ENCODE measurements at places on chromosomes 6 and 20.

DNA sequence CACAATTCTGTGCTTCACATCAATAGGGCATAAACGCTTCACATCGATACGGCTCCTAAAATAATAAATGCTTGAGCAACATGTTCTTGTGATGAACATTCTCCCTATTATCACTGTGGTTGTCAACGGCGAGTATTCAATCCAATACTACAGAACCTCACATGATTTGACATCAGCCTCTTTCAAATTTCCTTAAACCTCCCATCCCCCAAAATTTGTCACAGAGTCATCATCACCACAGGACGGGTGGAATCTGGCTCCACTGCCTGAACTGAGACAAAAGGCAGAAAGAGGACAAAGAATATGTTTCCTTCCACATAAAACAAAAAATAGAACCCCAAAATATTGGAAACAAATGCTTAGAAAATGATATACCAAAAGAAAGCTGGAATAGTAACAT lies 7.3 kb downstream of the THEMIS start:
- DNase-seq: no peak

- DNase-seq: no peak
These were observed 109.5 kb upstream of the CD93 start for GRCh38 chr20:23195636-23196035.

- DNase-seq: no peak
These were observed 672.2 kb downstream of the EPM2A start for GRCh38 chr6:145063091-145063490.

- DNase-seq: no peak
These were observed 43.4 kb downstream of the LYRM4 start for GRCh38 chr6:5217356-5217755.

DNA sequence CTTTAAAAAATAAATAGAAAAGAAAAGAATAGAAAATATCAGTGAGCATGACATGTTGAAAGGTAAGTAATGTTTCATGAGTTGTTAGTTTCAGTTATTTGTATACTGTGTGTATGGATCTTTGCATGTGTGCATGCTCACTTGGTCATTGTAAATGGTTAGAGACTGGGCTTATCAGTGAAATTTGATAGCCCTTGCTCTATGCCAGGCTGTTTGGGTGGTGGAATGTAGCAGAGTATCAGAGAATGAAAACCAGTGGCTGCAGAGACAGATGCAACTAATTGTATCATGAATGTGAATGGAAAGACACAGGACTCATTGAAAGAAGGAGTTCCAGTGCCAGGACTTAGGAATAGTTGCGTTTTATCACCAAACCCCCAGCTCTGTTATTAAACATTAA lies 4.2 kb downstream of the GSTA2 start:
- no peak for DNase-seq

DNA sequence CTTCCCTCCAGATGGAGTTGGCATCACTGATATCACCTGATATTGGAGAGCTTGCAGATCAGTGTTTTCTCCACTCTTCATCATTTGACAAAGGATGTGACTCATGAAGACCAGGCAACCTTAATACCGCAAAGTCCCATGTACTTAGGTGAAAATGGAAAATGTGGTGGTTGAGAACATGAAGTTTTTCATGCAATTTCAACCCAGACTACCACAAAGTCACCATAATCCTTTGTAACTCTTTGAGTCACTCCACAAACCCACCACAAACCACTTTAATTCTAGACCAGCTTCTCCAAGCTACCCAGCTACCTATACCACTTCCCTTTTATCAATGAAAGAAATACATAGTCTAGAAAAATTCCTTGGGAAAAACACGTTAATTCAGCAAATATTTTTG lies 7.1 kb downstream of the NHLRC1 start:
- DNase-seq: no peak

GRCh38 chr6:136628996-136629395 lies 78.8 kb upstream of the MAP7 start:
- DNase-seq: no peak

DNA sequence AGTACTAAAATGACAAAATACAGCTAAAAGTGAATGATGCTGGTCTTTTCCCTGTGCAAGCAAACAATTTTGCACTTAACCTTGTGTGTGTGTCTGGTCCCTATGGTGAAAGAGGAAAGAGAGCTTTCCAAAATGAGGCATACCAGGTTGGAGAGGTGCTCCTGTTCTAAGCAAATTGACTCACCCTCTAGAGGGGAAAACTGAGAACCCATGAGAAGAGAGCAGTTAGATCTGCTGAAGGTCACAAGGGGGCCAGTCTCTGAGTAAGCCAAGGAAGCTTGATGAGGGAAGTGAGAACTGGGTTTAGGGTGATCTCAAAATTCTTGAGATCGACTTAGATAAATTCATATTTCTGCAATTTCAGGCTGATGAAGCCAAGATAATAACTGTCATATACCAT lies 157.5 kb upstream of the TBX18 start:
- DNase-seq: no peak

DNA sequence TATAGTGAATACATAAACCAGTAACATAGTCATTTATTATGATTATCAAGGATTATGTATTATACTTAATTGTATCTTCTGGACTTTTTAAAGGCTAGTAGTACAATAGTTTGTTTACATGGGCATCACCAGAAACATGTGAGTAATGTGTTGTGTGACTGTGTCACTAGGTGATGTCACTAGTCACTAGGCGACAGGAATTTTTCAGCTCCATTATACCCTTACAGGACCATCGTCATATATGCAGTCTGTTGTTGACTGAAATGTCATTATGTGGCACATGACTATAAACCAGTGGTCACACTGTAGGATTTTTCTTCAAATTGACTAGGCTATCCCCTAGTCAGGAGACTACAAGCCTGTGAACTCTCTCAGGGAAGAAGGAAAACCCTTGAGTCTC lies 86.5 kb upstream of the CENPW start:
- DNase-seq: no peak

DNA sequence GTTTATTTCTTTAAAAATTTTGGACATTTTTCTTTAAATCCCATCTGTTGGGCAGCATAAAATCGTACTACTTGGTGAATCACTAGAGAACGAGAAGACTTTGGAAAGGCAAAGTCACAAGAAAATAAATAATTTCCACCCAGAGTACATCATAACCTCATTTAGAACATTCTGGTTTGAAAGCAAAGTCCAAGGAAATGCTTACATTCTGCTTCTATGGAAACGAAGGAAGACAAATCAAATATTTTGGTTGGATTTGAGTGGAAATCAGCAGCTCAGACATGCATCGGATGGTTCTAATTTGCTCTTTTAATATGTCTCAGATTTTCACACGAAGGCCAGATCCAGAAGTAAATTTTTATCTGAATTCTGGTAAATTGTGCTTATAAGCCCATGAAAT lies 60.7 kb upstream of the LTV1 start:
- no peak for DNase-seq

DNA sequence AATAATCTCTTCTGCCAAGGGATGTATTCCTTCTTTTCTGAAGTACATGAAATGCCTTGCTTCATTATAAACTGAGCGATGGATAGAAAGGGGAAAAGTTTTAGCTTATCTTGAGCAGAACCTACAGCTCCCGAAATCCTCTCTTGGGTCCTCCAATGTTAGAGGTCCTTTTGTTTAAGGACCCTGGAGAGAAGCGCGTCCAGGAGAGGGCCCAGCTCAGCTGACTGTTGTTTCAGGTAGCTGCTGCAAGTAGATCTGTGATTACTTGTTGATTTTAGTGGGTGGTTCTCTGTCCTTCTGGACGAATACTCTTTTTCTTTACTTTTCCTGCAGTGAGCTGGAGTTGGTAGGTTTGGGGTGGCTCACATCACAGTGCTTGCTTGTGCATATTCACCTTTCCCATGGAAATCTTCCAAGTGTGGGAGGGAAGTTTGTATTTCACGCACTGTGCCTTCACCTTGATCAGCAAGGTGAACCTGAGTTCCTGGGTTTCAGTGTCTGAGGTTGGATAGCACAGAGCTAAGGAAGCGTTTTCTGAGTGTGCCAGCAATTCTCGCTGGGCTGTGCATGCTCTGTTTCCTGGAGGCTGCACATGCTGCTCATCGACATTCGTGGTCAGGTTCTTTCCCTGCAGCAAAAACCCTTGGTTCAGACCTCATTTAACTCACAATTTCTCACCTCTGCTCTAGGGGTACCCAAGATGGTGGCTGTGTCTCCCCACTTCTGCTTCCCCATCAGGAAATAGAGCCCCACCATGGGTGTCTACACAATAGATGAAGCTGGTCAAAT lies 176.3 kb downstream of the JARID2 start:
- DNase-seq: no peak

DNA sequence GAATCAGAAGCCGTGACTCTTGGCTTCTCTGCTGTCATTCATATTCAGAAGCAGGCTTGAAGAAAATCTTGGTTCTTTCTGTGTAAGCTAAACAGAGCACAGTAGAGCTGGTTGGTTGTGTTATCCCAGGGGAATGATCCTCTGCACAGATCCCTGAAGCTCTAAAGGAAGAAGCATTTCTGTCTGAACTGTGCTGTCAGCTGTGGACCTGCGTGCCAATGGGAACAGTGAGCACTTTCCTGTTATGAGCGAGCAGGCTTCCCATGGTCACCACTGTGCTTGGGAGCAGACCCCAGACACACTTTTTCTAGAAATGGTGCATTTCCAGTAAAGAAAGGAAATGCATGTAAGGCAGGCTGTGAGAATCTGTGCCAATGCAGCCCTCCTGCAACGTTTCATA lies 490.2 kb downstream of the EPM2A start:
- DNase-seq: no peak

- no peak for DNase-seq
These were observed 699.7 kb downstream of the DHX35 start for GRCh38 chr20:39661833-39662232.

DNA sequence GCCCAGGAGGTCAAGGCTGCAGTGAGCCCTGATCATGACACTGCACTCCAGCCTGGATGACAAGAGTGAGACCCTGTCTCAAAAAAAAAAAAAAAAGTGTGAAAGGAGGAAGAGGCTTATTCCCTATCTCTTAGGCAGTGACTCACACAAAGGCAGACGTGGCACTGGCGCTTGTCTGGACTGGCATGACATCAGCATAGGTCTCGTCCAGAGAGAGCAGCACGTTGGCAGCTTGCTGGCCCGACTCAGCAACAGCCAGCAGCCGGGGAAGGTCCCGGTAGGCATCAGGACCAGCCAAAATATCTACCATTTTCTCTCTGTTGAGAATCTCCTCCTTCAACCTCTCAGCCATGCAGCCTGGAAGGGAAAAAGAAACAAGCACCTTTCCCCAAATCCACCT lies 14.1 kb downstream of the CDK5RAP1 start:
- no peak for DNase-seq

Data from stimulated activated CD4-positive, alpha-beta T cell treated with anti-CD3 and anti-CD28 coated beads, TNF-alpha, amount 100 ng/mL, for 48 hours (primary cell).